Activated T-helper 1 cell treated with anti-CD3 and anti-CD28 coated beads, Interleukin-12 subunit alpha, Interleukin-12 subunit beta, Interleukin-2, Interleukin-4 antibody, amounts not matched to agents 30 ng/mL and 10 ng/mL and 1 ng/mL, durations not matched to agents 14 hours and 24 hours and 36 hours (primary cell): ENCODE measurements at places on chromosomes 7 and 10.

- no peak for DNase-seq
These were observed 121.8 kb downstream of the UBE2H start for GRCh38 chr7:129830949-129831348.

- DNase-seq, result no peak
These were observed 272.7 kb downstream of the HDAC9 start for GRCh38 chr7:18768256-18768655.

GRCh38 chr7:102097601-102098161 is 189.0 kb upstream of the SH2B2 start:
- DNase-seq, result no peak

GRCh38 chr10:3779158-3779741 is 5.8 kb downstream of the KLF6 start:
- DNase-seq, result no peak

DNA sequence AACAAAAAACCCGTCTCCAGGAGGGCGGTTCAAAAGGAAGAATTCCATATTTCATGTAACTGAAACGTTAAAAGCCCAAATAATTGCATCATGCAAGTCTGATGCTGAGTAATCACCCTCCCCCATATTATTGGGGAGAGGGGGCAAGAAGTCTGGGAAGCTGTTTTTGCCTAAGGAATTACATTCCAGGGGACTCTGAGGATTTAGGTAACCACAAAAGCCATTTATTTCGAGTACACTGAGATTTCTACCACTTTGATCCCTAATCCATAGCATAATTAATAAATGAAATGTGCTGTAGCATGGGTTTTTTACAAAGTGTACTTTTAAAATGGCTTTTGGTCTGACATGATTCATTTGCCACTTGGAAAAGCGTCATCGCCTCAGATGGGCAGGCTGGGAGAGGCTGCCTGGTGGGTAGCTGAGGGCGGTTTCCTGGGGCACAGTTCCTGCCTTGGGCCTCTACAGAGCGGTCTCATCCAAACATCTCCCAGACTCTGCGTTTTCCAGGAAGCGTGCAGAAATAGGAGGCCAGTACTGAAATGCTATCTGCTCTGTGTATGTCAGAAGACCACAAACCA is 106.5 kb downstream of the TCF7L2 start:
- DNase-seq, result no peak

- no peak for DNase-seq
These were observed 5.2 kb downstream of the CPED1 start for GRCh38 chr7:120993553-120994191.

DNA sequence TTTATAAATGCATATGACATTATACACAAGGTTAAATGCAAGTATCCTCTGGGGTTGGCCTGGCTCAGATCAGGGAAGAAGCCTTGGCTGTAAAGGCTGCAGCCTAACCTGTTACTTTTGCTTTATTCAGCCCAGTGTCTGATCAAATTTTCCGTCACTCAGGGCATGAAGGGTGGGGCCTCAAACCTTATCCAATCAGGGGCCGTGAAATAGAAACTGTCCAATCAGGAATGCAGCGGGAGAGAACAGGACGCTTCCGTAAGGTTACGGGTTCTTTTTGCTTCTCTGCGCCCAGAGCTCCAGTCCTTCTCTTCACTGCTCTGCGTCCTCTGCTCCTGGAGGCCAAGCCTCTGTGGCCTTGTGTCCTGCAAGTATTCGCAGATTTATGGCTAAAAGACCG is at the start of gene ZNF716:
TSS of gene ZNF716 (plus strand) at position 274 of the 400 bp plus-strand sequence. CDS start at position 386, 112 bp downstream.
- no peak for DNase-seq

- DNase-seq, result no peak
These were observed 38.3 kb upstream of the PTPN12 start for GRCh38 chr7:77498659-77499379.

- no peak for DNase-seq
These were observed 18.8 kb downstream of the TMEM196 start for GRCh38 chr7:19754521-19755116.

DNA sequence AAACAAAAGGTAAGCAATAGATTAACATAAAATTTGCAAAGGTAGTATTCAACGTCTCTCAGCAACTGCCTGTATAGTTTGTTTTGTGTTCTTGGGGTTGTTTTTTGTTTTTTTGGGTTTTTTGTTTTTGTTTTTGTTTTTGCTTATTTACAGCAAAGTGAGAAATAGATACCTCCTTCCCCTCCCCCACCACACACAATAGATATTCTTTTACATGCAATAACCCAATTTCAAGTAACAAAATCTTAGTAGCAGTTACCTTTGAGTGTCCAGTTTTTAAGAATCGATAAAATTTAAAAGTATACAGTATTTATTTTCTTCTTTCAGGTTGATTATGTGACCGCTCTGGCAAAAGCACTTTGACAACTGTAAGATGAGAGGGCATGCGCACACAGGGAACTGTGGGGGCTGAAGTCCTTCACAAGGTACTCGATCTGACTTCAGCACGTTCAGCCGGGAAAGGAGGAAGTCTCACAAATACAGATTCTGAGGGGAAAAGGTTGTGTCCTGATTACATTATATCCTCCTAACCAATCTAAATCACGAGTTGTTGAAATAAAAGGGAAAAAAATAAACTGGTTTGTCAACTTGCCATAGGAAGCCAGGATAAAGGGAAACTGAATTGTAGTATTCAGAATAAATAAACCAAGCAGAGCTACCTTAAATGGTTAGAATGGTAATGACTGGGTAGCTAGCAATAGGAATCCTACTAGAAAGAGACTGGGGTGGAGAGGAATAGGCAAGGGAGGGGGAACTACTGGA is 47.8 kb downstream of the CPEB3 start:
- DNase-seq, result peak; percentile 2

DNA sequence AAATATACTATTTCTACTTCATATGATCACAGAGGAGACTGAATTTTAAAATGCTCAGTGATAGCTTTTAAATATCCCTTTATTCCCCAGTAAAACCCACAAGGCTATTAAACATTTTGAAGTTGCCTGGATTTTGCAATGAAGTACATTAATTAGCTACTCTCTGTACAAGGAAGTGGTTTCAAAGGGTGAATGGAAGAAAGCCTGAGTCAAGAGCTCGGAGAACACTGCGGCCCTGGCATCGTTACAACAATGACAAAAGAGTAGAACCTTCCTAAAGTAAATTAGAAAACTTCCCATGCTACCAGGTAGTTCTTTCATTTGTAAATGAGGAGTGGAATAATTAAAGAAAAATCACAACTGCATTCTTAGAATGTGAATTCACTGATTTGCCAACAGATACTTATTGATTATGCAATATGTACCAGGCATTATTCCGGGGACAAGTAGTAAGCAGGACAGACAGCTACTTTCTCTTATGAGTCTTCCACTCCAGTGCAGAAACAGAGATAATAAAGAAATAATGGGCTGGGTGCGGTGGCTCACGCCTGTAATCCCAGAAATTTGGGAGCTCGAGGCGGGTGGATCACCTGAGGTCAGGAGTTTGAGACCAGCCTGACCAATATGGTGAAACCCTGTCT is 63.0 kb downstream of the ZNF22 start:
- DNase-seq, result no peak

GRCh38 chr7:27159266-27160144 is 3.0 kb upstream of the HOXA7 start:
- no peak for DNase-seq

GRCh38 chr10:26944261-26944882 is 83.6 kb upstream of the ABI1 start:
- DNase-seq, result no peak

- no peak for DNase-seq
These were observed 36.0 kb downstream of the CARD11 start for GRCh38 chr7:3007696-3008095.

DNA sequence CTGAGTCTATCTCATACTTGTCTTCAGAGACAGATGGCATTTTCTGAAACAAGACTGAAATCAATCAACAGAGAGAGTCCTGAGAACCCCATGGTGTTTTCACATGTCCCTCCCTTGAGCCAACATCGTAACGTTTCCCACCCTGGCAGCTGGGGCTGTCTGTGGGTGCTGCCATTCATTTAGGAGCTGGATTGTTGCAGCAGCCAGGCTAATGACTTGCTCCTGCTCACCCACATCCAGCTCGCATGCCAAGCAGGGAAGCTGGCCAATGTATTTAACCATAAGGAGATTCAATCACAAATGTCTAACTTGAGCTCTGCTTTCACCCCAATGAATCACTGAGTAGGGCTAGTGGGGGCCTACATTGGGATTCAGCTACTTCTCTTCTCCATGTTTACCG is 146.1 kb downstream of the ADRA2A start:
- DNase-seq, result no peak

- no peak for DNase-seq
These were observed 19.8 kb upstream of the COL1A2 start for GRCh38 chr7:94374721-94375566.

GRCh38 chr10:43172645-43173044 is 34.4 kb downstream of the CSGALNACT2 start:
- DNase-seq, result no peak

- DNase-seq, result no peak
These were observed 991.3 kb downstream of the LRMDA start for GRCh38 chr10:76422769-76423168.

- DNase-seq, result no peak
These were observed 159.3 kb downstream of the ST7 start for GRCh38 chr7:117112640-117113039.

DNA sequence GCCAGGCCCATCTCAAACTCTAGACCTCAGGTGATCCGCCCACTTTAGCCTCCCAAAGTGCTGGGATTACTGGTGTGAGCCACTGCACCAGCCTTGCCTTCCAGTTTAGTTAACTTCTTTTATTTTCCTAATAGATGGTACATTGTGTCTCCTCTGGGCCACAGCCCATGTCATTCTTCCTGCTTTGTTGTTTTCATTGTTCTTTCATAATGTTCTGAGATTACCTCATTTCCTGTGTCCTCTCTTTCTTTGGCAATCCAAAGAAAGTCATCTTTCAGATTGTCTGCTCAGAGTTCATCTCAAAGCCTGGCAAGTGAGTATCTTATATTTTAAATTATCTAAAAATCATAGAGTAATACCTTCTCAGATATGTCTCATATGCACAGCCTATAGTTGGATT is at the start of gene OLAH:
TSS of gene OLAH (plus strand) at position 270 of the 400 bp plus-strand sequence. CDS start 3,346 bp downstream, outside the sequence.
- no peak for DNase-seq

- DNase-seq, result no peak
These were observed 25.4 kb upstream of the ZNF107 start for GRCh38 chr7:64640504-64640903.

DNA sequence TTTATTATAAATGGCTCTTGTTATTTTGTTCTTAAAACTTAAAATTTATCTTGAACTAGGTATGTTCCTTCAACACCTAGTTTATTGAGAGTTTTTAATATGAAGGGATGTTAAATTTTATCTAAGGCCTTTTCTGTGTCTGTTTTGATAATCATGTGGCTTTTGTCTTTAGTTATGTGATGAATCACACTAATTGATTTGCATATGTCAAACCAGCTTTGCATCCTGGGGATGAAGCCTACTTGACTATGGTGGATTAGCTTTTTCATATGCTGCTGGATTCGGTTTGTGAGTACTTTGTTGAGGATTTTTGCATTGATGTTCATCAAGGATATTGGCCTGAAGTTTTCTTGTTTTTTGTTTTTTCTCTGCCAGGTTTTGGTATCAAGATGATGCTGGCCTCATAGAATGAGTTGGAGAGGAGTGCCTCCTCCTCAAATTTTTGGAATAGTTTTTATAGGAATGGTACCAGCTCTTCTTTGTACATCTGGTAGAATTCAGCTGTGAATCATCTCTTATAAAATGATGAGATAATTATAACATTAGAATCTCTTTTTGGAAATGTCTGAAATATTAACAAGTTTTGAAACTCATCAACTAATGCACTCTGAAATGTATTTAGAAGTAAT is 78.7 kb upstream of the AGR3 start:
- DNase-seq, result no peak

GRCh38 chr7:64373017-64373416 is 59.3 kb downstream of the ZNF736 start:
- no peak for DNase-seq

DNA sequence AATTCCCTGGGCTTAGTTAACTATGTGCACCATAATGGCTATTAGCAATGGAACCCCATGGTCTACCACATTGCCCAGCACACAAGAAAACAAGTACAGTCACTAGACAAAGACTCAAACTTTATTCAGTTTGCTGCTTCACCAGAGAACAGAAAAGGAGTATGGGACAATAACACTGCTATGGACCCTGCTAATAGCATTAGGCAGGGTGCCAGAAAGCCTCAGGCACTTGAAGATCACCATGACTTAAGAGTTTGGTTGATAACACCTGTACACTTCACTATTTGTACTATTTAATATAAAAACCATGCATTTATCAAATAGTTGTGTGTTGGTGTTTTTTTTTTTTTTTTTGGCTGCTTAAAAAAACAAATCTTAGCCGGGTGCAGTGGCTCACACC is 159.6 kb downstream of the KMT2E start:
- no peak for DNase-seq

DNA sequence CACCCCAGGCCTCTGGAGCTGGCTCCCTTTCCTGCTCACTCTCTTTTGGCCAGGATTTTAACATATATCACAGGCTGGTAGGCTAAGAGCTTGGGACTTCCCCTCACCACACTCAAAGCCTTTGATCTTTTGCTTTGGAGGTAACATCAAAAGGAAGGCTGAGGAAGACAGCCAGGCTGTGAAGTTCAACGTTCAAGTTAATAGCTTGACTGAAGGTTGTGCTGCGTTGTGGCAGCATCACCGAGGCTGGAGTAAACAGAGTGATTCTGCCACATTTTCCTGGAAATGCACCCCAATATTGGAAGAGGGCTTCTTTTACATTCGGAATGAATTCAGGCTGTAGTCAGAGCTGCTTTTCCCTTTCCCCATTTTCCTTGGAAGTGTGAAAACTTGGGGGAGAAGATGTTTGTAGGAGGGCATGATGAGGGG is 57.3 kb downstream of the TCF7L2 start:
- peak; percentile 8 for DNase-seq
